ENCODE measurements at places on chromosomes 6 and 20.

DNA sequence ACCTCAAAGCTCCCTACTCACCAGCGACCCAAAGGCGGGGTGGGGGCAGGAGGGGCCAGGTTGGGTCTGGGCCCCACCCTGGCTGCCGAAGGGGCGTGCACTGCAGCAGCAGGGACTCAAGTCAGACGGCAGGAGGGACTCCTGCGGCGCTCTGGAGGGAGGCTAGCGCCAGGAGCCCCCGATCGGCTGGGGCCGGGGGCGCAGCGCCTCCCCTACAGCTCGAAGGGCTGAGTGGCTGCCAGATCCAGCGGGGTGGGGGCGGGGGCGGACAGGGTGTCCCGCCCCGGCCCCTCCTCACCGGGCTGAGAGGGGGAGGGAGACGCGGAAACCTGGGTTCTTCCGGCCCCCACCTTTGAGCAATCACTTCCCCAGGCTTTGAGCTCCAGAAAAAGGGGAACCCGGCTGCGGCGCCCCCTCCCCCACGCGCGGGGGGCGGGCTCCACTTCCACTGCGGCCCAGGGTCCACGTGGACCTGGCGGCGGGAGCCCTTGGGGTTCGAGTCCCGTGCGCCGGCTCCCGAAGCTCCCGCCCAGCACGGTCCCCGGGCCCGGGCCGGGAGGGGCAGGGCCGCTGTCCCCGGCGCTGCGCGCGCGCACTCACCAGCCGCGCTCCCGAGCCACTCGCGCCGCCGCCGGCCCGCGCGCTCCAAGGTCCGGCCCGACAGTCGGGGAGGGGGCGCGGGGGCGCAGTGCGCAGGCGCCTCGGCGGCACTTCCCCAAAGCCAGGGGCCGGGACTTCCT, at the start of gene RGS19:
RGS19 (minus strand) TSS at position 246 of the 740 bp plus-strand sequence. CDS start 2,632 bp downstream, outside the sequence.
- no peak for DNase-seq

GRCh38 chr20:53752583-53752970, 158.9 kb upstream of the ZNF217 start:
- no peak for DNase-seq

- DNase-seq: no peak
These were observed 698.4 kb downstream of the TENT5A start for GRCh38 chr6:81054036-81054435.

DNA sequence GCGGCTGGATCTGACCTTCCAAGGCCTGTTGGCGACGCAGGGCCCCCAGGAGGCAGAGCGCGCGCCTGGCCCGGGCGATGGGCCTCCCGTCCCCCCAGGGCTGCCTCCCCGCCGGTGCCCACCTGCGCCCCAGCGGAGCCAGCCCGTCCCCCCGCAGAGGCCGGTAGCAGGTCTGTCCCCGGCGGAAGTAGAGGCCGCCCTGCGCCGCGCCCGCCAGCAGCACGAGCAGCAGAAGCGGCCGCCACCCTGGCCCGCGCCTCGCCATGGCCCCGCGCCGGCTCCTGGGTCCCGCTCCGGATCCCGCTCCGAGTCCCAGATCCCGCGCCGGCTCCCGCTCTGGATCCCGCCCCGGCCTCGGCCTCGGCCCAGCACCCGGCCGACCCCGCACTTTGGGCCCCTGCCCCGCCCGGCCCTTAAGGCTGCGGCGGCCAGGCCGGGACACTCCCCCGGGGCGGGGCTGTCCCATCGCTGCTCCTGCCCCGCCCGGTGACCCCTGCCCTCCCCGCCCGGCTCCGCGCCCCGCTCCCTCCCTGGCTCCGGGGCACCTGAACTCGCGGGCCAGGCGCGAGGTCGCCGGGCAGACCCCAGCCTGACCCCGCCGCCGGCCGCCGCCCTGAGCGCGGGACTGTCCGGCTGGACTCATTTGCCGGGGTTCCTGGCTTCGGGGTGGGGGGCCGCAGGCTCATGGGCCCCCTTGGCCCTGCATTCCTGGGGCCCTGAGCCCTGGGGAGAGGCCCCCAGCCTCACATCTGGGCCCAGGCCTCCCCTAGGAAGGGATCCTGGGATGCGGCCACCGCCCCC, at the start of gene CTSZ:
CTSZ (minus strand) TSS at position 391 of the 801 bp plus-strand sequence; CDS start at position 265, 126 bp downstream.
- DNase-seq: no peak

GRCh38 chr20:17655865-17656479, 26.1 kb downstream of the RRBP1 start:
- no peak for DNase-seq

- DNase-seq: no peak
These were observed 71.1 kb downstream of the TASP1 start for GRCh38 chr20:13567663-13568062.

GRCh38 chr20:61127311-61128039, 124.6 kb upstream of the CDH4 start:
- DNase-seq: no peak

GRCh38 chr6:24718449-24719124, 367 bp downstream of the C6orf62 start:
- DNase-seq: no peak

GRCh38 chr20:31972471-31973021, 4.6 kb downstream of the XKR7 start:
- DNase-seq: no peak

DNA sequence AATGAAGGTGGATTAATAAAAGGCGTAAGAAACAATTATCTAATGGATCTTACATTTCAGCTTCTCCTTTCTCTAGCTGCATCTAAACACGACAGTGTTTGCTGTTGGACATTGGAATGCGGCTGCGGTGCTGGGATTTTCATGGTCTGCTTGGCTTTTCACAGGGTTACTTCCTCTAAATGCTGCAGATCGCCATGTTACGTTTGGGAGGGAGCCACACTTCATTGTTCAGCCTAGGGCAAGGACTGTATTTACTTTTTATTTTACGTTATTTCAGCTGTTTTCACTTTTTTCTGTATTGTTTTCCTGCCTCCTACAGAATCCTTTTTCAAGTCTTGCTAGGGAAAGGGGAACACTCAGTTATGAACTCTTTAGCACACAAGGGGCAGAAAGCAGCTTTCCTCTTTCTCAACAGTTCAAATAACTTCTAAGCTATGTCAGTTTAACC, 97.9 kb upstream of the MTHFD1L start:
- peak; percentile 55 for DNase-seq

DNA sequence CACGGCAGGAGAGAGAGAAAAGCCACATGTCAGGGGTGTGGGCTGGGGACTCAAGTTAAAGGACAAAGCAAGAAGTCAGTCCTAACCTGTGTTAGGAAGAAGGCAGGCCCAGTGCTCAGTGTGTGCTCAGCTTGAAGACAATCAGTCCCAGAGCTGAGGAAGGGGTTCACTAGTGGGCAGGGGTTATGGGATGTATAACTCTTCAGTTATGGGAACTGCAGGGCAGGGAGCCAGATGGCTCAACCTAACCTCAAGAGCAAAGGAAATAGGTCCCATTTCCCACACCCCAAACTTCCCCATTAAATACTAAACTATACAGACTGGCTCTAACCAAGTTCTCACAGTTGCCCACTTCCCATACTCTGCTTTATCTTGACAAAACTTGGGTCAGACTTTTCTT, 7.4 kb upstream of the SSTR4 start:
- no peak for DNase-seq

DNA sequence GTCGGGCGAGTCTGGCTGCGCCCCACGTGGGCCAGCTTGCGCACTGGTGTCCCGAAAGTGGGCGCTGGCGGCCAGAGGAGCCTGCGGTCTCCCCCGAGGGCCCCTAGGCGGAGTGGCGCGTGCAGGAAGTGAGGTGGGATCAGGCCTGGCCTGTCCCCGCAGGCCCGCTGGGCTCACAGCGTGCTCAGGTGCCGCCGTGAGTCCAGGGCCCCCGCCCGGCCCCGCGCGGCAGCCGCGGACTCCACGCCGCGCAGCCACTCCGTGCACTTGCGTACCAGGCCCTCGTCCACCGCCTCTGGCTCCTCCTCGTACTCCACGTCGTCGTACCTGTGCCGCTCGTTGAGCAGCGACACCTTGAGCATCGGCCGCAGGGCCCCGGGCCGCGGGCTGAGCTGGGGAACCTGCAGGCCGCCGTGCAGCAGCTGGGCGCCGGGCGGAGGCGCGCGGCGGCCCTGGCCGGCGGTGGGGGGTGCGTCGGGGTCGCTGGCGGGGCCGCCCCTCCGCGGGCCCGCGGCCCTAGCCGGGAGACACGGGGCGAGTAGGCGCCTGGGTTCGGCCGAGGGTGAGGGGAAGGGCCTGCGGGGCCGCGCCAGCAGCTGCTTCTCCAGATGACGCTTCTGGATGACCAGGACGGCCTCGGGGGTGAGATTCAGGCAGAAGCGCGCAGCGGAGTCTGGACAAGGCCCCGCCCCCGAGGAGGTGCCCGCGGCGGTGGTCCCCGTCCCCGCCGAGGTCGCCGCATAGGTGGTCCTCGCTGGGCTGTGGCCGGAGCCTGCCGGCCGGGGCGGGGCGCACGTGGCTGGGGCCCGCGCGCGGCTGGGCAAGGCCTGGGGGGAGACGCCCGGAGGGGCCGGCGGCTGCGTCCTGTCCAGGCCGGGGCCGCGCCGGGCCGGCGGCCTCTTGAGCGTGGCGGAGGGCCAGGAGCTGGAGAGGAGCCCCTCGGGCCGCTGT, 835 bp downstream of the PRR18 start:
- no peak for DNase-seq

DNA sequence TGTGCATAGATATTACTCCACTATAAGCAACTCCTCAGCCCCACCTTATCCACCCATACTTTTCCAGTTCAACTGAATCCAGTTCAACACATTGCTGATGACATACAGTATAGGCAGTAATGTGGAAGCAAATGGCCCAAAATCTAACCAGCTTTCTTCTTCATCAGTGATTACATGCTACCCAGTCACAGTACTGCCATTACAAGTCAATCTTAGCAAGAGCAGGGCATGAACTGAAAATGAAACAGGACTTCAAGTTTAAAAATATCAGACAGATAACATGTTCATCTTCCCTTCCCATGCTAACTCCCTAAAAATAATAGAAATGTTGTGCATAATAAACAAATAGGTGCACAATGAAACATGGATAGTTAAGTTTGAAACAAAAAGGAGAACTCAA, 19.2 kb downstream of the RRAGD start:
- DNase-seq: no peak

DNA sequence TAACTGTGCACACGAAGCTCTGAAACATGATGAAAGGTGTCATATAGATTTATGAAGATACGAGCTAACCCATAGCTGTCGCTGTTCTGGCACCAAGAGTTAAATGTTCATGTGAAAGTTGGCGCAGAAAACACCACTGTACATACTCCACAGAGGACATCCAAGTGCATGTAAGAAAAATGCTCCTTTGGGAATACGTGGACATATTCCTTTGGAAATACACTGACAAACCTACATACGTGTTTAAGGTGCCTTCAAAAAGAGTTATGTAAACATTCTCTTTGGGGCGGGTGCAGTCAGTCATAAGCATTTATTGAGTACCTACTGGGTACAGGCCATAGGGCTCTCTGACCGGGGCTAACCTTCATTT, 723 bp upstream of the ARID1B start:
- no peak for DNase-seq

DNA sequence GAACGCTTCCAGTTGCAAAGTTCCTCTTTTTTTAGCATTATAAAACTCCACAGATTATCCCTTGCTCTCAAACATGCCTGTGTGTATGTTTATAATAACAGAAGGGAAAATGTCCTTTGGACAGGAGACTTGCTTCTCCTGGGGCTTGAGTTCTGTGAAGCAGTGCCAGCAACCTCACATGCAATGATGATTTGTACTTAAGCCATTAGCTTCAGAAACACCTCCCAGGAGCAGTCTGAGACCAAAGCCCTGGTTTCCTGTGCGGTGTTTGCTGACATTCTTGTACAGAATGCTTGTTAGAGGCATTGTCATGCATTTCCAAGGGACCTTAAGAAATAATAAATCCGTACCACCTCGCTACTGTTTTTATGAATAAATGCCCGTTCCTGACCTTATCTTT, 752.8 kb downstream of the CBLN4 start:
- no peak for DNase-seq

DNA sequence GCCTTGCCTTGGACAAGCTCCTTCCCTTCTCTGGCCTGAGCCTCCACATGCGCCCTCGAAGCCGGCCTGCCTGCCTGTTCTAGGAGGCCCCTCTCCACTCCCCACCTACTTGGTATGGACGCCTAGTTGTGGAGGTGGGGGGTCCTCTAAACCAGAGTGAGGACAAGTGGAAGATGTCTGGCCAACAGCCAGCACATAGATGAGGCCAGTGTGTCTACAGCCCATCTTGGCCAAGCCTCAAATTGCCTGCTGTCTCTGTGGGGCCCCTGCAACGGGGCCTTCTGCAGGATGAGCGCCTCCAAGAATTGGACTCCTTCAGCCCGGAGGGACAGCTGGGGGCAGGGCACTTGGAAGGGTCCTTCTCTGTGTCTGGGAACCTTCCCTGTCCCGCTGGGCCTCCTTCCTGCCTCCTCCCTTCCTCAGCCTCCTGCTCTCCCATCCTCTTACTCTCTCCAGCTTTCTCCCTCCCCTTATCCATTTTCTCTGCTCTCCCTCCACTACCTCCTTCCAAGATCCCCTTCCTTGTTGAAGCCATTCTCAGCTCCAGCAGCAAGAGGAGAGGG, 1.6 kb downstream of the MDFI start:
- DNase-seq: peak; percentile 85

- no peak for DNase-seq
These were observed 48.4 kb upstream of the SYNDIG1 start for GRCh38 chr20:24421071-24421470.

GRCh38 chr6:122472022-122472340, 374 bp upstream of the SERINC1 start:
- DNase-seq: no peak

GRCh38 chr6:73710470-73710869, 14.5 kb downstream of the CD109 start:
- no peak for DNase-seq

DNA sequence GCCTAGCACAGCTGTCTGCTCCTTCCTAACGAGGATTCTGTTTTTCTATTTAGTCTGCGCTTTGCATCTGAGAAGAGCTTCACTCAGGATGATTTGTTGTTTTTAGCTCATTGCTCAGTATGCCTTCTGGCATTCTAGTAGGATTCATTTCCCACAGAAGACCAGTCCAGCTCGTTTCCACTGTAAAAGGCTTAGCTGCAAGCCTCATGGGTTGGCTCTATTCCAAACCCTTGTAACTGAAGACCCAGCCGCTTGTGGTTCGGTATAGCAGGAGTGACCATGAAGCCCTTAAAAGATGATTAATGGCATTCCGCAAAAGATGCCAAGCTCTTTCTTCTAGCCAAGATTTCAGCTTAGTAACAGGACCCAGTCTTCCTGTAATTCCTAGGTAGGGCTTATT, 7.2 kb downstream of the ADGRF1 start:
- DNase-seq: peak; percentile 99

DNA sequence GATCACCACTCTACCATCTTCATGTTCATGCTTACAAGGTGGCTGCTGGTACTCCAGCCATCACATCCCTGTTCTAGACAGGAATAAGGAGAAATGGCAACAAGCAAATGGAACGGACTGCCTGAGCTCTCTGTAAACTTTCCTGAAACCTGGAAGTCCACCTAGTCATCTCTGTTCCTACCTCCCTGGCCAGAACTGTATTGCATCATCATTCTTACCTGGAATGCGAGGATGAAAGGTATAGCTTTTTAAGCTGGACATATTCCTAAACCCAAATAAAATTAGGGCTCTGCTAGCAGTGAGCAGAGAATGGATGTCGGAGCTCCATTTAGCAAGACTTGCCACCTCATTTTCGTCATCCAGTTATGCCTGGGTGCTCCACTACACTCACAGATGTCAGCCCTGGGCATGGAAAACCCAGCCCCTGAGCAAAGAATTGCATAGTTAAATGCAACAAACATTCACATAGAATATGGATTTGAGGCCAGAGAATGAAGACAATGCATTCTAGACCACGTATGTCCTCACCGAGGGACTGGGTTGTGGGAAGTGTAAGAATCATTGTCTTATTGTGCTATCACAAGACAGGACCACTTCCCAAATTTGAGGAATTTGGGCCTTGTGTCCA, 214.3 kb upstream of the CDYL start:
- no peak for DNase-seq
